Heart left ventricle (tissue), 16 donors: ENCODE measurements at places on chromosomes 13 and 19.
A peak's percentile ranks its signal among the peaks of the same experiment; 100 is the strongest.

DNA sequence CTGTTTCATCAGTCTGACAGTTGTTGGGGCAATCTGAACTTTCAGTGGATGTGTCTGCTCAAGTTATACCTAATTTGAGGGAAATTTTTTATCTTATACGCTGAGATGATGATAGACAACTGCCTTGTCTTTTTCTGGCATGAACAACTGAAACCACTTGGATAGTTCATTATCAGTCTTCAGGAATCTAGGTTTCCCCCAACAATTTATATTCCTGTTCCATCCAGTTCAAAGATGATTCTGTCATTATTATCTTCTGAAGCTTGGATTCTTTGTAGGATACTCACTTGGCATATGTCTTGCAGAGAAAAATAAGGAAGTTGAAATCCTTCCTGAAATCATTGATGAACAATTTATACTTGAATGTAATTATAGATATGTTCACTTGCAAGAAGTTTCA, 193.7 kb downstream of the LMO7 start:
- DNase-seq = no peak

DNA sequence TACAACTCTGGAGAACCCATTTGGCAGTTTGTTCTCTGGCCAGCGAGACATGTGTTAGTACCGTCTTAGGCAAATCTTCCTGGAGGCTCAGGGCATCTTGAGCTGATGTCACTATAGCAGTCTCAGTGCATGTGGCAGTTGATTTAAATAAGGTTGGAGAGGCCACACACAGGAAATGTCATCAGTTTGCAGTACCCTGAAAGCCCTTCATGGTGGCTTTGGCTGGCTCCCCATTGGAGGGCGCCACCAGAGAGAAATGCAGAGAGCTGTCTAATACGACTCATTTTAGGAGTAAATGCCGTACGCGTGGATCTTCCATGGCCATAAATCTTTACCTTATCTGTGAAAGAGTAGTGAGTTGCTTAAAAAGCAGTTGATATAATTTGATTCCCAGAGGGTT, 163.1 kb downstream of the STK24 start:
- no peak for DNase-seq

DNA sequence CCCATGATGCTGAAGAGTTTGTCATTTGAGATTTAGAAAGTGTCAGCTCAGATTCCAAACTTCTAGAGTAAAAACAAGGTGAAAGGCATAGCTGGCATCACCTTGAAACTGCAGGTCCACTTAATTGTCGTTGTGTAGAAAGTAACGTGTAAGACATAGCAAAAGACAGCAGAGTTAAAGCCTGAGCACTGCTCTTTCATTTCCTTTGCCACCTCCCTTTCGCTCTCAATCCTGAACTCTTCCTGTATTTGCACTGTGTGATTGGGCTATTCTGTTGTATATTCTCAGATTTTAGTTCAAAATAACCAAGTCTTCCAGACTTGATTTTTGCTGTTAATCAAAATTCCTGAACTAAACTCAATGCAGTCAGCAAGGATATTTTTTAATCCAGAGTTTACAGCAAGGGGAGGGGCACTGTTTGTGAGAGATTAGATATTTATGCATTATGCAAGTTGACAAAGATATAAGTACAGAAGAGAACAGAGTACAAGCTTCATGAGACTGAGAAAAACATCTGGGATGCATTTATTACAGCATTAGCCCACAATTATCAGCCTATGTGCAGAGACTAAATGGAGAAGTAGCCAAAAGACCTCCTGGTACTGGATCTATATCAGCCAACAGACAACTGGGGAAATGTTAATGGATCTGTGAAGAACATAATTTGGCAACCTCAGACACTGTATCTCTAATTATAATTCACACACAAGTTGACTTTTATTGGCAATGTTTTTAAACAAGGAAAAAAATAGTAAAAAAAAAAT, 328.6 kb downstream of the SUCLA2 start:
- DNase-seq = no peak

- DNase-seq = no peak
Measured at GRCh38 chr19:8666814-8667405, 31.7 kb downstream of the ACTL9 start.

DNA sequence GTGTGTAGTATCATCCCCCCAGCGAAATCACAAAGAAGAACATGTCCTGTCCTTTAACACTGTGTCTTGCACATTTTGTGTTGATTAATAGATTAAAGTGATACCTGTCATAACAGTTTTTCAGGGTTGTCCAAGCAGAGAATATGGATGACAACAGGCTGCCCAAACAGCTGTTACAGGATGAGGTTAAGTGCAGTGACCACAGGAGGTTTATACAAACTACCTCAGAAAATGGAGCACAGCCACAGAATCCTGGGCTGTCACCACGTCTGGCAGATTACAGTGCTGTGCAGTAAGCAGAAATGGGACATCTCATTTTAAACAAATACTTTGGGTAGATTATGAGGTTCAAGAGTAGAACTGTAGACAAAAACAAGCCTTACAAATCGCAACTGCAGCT, 575.6 kb downstream of the DCT start:
- DNase-seq = no peak

- no peak for DNase-seq
Measured at GRCh38 chr13:103291798-103292572, 225.8 kb upstream of the SLC10A2 start.

GRCh38 chr13:99895444-99896368, 75.9 kb downstream of the ZIC5 start:
- no peak for DNase-seq

DNA sequence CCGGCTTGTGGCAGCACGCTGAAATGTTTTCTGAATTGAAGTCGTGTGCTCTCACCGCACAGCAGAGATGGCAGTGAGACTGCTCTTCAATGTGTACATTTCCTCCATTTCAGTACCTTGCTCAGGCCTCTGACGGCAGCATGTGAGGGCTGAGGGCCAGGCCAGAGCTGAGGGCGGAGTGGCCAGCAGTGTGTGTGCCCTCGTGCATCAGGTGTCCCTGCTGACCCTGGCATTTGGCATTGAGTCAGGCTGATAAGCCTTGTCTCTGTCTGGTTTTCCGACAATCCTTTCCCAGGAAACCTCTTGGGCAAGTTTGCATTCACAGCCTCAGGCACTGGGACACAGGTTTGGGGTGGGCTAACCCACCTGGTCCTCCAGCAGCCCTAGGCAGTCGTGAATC, 62.3 kb downstream of the EFNB2 start:
- peak; percentile 68 for DNase-seq

- DNase-seq = no peak
Measured at GRCh38 chr19:32471811-32472210, 66.2 kb downstream of the DPY19L3 start.

- DNase-seq = no peak
Measured at GRCh38 chr13:48731001-48731658, 77.4 kb downstream of the CYSLTR2 start.

- no peak for DNase-seq
Measured at GRCh38 chr13:34372581-34372980, 554.6 kb downstream of the RFC3 start.

DNA sequence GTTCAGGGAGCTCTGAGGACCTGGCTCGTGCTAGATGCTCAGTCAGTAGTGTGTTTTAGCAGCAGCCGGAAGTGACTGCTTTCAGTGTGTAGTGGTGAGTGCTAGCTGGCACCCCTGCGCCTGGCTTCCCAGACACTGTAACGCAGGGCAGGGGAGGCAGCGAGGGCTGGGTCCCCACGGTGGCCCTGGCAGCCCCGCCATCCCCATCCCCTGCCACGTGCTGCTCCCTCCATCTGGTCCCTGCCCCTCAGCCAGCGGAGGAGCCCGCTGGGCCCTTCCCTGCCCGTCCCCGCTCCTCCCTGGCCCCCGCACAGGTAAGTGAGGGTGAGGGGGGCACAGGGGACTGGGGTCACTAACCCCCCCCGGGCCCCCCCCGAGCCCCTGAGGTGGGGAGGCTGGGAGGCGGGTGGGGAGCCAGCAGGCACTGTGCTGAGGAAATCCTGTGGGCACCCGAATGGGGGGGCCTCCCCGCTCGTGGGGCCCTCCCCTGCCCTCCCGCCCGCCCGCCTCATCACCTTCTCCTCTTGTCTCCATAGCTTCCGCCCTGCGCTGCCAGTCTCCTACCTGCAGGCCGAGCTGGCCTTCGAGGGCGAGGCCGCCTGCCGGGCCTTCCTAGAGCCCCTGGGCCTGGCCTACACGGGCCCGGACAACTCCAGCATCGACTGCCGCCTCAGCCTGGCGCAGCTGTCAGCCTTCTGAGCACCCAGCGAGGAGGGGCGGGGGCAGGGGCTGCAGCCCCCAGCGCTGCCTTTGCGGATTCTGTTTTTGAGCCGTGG, 3.2 kb downstream of the LENG9 start:
- DNase-seq = no peak

DNA sequence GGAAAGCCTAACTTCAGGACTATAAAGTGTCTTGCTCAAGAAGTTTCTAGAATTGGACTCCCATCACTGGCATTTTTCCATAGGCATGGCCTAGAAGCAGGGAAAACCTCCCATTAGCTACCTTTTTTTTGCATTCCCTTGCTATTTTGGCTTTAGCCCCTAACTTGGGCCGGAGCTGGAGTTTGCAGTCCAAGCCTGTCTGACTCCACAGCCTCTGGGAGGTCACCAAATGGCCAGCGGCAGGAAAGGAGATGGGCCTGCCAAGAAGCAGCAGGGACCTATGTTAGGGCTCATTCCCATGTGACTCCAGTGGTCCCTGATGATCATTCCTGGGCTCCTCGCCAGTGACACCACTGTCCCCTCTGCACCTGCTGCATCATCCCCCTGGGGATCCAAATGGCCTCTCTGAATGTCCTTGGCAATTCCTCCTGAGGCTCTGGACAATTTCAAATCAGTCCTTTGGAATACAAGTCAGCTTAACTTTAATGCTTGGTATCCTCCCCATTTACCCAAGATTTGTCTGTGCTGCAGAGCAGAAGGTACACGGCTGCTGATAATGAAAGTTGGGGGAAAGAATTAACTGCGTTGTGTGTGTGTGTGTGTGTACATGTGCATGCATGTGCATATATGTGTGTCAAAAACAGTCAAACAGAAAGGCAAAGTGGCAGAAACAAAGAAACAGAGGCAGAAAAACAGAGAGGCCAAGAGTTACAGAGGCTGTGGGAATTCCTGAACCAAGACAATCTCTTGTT, 69.8 kb upstream of the SERP2 start:
- DNase-seq = peak; percentile 85

GRCh38 chr19:52022193-52022592, 6.0 kb downstream of the ZNF614 start:
- DNase-seq = no peak

GRCh38 chr13:114222461-114222968, 12.2 kb upstream of the CDC16 start:
- DNase-seq = peak; percentile 55

- peak; percentile 67 for DNase-seq
Measured at GRCh38 chr19:48363500-48363809, 285 bp downstream of the TMEM143 start.

GRCh38 chr19:5108123-5108596, 139.2 kb downstream of the KDM4B start:
- no peak for DNase-seq

GRCh38 chr13:36981156-36981743, 17.9 kb downstream of the ALG5 start:
- no peak for DNase-seq

- no peak for DNase-seq
Measured at GRCh38 chr13:31878495-31878894, 139.2 kb downstream of the RXFP2 start.

- DNase-seq = peak; percentile 89
Measured at GRCh38 chr19:23762884-23763711, 4.4 kb upstream of the ZNF681 start.

DNA sequence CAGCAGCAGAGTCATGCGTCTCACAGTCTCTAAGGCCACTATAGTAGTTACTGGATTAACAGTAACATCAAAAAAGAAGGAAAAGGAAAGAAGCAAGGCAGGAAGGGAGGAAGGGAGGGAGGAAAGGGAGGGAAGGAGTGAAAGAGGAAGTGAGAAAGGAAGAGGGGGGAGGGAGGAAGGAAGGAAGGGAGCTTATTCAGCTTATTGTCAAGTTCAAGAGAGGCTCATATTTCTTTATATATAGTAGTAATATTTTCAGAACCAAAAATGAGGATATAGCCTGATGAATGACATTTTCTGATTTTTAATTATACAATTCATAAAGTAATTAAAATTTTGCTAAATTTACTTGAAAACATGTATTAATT, 17.7 kb upstream of the RUBCNL start:
- DNase-seq = no peak

DNA sequence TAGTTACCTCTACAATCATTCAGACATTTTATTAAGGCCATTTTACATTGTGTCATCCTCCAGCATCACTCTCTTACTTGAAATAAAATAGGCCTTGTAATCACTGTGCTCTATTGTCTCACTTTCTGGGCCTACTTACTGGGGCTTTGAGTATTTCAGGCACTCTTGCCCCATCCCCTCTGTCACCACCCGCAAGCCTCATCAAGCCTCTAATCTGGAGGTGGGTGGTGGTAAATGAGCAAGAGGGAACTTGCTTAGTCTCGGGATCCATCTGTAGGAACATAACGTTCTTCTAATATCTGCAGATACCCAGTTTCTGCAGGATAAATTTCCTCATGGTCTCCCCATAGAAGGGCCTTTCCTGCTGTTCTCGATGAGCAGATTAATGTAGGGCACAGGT, 19.4 kb upstream of the GPR18 start:
- DNase-seq = no peak

DNA sequence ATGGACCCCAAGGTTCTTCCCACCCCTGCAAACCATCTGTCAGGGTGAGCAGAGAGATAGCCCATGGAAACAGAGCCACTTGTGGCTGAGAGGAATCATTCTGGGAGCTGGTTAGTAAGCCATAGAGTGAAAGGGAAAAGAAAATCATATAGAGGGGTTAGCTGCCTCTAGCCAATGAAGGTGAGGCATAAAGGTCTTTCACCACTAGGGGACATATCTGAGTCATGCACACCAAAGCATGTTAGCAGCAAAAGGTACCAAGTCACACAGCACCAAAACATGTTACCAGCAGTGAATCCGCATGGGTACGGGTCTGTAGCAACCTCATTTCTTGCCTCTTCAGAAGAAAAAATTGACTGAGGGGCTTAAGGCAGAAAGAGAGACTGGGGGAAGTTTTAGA, 76.7 kb upstream of the ZNF43 start:
- no peak for DNase-seq

- no peak for DNase-seq
Measured at GRCh38 chr13:33590936-33591335, 227.0 kb upstream of the RFC3 start.

- no peak for DNase-seq
Measured at GRCh38 chr13:78604782-78605611, 1.6 kb upstream of the POU4F1 start.

- no peak for DNase-seq
Measured at GRCh38 chr13:110572778-110573118, 11.2 kb upstream of the RAB20 start.

- DNase-seq = no peak
Measured at GRCh38 chr19:35442091-35442490, 6.0 kb upstream of the FFAR2 start.

GRCh38 chr19:47226426-47227351, 4.3 kb downstream of the BBC3 start:
- DNase-seq = peak; percentile 95

GRCh38 chr13:29081036-29081435, 260.9 kb downstream of the MTUS2 start:
- DNase-seq = no peak

- no peak for DNase-seq
Measured at GRCh38 chr13:27923794-27924528, 4.2 kb downstream of the PDX1 start.
